ENCODE measurements at places on chromosomes 4 and X.

DNA sequence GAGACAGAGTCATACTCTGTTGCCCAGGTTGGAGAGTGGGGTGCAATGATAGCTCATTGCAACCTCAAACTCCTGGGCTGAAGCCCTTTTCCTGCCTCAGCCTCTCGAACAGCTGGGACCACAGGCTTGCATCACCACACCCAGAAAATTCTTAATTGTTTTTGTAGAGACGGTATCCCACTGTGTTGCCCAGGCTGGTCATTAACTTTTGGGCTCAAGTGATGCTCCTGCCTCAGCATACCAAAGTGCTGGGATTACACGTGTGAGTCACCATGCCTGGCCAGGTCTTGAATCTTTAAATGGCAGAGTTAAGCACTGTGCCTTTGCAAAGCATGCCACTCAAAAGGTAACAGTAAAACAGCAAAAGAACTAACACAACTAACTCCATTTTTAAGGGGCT is 28.6 kb upstream of the BBS12 start:
- DNase-seq = no peak

GRCh38 chrX:16063921-16064320 is 59.4 kb upstream of the GRPR start:
- DNase-seq = no peak

- no peak for DNase-seq
Observed at GRCh38 chrX:115616943-115617563, 56.1 kb downstream of the PLS3 start.

- DNase-seq = no peak
Observed at GRCh38 chr4:153345012-153345981, 809 bp downstream of the MND1 start.

DNA sequence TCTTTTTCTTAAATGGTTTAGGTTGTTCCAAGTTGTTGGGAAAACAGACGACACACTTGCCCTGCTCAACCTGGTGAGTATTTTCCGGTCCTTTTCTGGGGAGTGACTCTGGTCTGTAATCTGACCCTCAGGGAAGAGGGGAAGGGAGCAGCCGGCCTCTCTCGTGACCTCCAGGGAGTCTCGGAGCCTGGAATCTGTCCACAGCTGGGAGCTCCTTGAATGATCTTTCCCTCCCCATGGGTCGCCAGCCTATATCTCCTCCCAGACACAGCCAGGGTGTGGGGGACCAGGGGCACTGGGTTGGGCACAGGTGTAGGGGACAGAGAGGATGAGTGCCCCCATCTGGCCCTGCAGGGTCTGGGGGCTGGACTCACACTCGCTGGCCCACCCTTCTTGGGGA is 18.9 kb downstream of the TMEM175 start:
- no peak for DNase-seq

DNA sequence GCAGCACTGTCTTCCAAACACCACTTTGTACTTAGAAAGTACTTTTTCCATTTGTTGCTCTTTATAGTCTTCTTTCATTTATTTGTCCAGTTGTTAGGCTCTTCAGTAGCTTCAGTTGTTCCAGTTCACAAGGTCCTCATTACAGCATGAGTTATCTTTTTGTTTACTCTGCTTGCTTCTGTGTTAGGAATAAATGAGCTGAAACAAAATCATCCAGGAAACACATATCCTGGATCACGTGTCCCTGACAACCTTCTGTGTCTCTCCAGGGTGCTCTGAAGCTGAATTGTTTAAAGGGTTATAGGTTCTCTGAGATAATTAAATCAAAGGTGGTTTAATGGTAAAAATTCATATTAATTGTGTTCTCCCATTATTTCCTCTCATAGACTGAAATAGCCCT is 19.9 kb upstream of the KLHL8 start:
- no peak for DNase-seq

DNA sequence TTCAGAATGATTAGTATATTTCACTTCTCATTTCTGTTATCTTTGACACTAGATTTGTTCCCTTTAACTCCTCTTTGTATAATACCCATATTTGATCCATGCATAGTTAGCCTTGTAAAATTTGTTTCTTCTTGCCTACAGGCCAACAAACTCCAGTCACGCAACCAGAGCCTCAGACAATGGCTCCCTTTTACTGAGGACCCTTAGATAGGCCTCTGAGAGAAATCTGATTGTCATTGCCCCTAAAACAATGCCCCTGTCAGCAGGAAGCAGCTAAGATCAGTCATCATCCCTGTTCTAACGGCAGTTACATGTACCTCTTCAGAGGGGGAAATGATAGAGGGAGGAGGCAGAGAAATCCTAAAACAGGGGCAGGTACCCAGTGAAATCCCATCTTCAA is 190.6 kb upstream of the TENT5D start:
- no peak for DNase-seq

DNA sequence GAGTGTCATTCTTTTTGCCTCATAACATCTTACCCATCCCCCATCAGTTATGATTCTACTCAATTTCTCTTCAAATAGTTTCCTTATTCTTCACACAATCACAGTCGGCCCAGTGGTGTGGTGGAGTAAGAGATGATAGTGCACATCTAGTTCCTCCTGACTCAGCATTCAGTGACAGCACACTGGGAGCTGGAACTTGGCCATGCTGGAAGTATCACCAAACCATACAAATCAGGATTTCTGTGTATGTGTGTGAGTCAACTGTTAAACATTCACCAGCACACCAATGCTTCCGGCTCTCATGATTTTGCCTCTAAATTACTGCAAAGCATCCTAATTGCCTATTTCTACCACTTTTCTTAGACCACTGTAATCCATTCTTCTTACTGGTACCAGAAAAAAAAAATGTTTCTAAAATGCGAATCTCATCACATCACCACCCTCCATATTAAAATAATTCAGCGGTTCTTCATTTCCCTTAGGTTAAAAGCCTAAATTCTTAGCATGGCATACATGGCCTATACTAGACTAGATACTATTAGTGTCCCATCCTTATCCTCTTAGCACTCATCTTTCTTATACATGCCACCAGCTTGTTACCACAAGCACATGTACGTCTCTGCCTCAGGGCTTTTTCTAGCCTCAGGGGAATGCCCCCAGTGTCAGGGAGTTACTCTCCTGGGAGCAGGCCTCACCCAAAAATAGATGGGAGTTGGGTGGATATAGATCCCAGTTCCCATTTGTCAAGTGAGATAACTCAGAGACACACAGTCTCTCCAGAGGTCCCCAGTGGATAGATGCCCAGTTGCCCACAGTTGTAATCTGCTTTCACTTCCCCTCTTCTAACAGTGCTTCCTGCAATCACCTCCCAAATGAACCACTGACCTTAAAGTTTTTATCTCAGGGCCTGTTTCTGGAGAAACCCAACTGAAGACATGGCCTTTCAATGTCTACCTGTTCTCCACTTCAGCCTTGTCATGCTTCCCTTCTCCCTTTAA is 49.2 kb upstream of the DDX53 start:
- DNase-seq = no peak

All from cortex of kidney (tissue), 1 donor.